HCT116 (cell line): ENCODE measurements at places on chromosomes 13 and 19. TPM values are rescaled to one million over a fixed set of nuclear protein-coding genes. Genes with fewer than 3 reads are reported as not detected.

- DNase-seq = peak; percentile 32
Measured at GRCh38 chr19:18637673-18638630, 1.1 kb downstream of the KLHL26 start.

Gene CD79A
- total RNA-seq = 0.69 TPM

Gene ZNF415
- total RNA-seq = not detected

- no peak for DNase-seq
Measured at GRCh38 chr19:2775556-2776430, 7.3 kb downstream of the SGTA start.

DNA sequence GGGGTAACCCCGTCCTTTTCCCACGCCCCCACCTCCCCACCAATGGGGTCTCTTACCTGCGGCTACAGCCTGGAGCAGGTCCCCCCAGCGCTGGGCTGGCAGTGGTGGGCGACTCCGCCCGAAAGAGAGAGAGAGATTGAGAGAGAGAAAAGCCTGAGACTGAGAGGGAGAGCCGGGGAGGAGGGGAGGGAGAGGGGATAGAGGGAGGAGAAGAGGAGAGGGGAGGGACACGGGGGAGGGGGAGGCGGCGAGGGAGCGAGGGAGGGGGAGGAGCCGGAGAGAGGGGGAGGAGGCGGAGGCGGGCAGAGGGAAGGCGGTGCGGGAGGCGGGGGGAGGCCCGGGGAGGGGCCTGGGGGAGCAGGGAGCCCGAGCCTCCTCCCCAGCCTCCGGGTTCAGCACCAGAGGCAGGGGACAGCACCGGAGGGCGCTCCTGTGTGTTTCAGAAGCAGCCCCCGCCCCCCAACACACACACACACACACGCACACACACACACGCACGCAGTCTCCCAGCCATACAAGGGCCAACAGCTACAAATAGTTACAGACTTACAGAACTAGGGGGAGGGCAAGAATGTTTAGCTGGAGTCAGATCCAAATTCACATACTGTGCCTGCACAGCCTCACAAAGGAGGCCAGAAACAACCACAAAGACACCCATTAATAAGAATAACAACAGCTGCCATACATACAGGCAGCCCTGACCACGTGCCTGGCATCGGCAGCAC, at the start of gene SLC8A2:
Gene SLC8A2 (minus strand): TSS at position 161 of the 725 bp plus-strand sequence. CDS start 5,490 bp downstream, outside the sequence.
- DNase-seq = peak; percentile 35

DNA sequence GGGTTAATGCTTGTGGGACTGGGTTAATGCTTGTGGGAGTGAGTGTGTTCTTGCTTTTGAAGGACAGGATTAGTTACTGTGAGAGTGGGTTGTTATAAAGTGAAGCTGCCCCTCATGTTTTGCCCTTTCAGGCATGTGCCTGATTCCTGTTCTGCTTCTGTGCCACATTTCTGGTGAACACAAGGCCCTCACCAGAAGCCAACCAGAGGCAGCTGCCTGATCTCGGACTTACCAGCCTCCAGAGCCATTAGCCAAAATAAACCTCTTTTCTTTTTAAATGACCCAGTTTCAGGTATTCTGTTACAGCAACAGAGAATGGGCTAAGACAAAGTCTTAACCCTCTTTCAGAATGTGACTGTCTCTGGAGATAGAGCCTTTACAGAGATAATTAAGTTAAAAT, 113.3 kb upstream of the TMTC4 start:
- no peak for DNase-seq

Gene ZNF793
- not detected for total RNA-seq

DNA sequence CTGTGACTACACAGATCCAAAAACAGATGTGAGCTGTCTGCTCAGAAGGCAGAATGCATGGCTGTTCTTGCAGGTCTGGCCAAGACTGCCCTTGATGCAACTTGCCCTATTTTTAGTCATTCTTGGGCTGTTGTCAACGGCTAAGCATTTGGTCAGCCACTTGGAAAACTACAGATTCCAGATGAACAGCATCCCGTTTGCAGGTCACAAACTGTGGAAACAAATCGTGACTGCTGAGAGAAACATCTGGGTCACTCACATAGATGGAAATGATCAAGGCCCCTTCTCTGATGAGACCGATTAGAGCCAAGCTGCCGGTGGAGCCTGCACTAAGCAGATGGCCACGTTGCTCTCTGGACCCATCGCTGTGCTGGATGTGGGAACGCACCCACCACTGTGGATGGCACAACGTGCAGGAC, 15.4 kb upstream of the METTL21C start:
- no peak for DNase-seq

GRCh38 chr13:37383856-37384370, 214.7 kb downstream of the POSTN start:
- DNase-seq = no peak

GRCh38 chr13:110634558-110634957, 19.2 kb downstream of the NAXD start:
- DNase-seq = peak; percentile 12

GRCh38 chr13:33512880-33513554, 227.5 kb upstream of the STARD13 start:
- no peak for DNase-seq

DNA sequence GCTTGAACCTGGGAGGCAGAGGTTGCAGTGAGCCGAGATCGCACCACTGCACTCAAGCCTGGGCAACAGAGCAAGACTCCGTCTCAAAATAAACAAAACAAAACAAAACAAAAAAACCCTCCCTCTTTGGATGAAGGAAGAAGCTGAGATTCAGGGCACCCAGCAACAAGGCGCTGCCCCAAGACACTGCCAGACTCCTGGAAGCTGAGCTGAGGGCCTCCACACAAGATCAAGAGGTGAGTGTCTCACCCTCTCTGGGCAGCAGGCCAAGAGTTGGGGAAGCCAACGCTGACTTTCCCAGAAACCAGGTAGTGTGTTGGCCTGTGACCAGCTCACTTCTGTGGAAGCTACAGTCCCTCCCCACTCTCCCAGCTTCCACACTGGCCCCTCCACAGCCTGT, 3.7 kb upstream of the TYROBP start:
- DNase-seq = peak; percentile 38

Gene ZNF625
- total RNA-seq = not detected

Gene DIAPH3
- 22.8 TPM for total RNA-seq

Gene IGFL1
- total RNA-seq = not detected

Gene ANGPTL8
- not detected for total RNA-seq

Gene ZNF20
- 1.0 TPM for total RNA-seq

DNA sequence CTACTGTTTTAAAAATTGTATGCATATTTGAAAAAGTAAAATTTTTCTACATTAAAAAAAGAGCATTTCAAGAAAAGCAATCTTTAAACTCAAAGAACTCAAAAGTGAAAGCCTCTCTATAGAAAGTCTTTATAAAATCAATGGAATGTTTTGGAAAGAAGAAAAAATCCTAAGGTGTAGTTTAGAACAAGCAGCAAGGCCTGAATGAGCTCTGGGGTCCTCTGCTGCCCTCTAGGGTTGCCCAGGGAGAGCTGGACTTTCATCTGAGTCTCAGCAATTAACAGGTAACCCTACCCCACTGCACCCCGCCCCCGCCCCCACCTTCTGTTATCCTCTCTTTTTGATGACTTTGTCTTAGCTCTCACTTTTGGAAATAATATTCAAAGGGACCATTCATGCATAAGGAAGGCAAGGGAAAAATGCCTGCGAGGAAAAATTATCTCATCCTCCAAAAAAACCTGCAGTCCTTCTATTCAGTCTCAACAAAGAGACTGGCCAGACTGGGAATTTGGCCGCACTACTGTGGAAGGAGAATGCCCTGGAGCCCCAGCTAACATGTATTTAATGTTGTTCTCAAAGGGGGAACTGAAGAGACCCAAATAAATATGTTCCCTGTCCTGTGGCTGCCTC, 24.1 kb downstream of the SLC25A30 start:
- DNase-seq = peak; percentile 45

Gene ZNF558
- total RNA-seq = 34.2 TPM

DNA sequence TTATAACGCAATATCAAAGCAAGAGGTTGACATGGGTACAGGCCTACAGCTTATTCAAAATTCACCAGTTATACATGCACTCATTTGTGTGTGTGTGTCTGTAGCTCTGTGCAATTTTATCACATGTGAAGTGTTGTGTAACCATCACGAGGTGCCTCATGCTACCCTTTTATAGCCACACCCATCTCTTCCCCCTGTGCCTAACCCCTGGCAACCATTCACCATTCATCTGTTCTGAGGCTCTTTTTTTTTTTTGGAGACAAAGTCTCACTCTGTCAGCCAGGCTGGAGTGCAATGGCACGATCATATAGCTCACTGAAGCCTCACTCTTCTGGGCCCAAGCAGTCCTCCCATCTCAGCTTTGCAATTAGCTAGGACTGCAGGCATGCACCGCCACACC, 78.4 kb downstream of the DPF1 start:
- no peak for DNase-seq

DNA sequence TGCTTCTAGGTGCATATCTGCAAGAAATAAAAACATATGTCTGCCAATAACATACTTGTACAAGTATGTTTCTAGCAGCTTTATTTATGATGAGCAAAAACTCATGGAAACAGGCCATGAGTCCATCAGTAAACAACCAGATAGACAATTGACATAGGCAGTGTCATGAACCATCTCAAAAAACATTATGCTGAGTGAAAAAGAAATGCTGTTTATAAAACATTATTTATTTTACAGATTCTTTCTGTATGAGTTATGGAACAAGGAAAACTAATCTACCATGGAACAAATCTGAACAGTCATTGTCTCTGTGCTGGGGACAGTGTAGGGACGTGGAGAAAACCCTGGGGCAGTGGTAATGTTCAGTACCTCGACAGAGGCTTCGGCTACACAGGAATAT, 283.9 kb downstream of the UQCRFS1 start:
- DNase-seq = no peak

- no peak for DNase-seq
Measured at GRCh38 chr13:20090349-20090748, 70.5 kb downstream of the GJA3 start.

- DNase-seq = no peak
Measured at GRCh38 chr19:7856109-7856591, 18.0 kb downstream of the PRR36 start.

- DNase-seq = no peak
Measured at GRCh38 chr13:25906191-25906661, 145.6 kb downstream of the SHISA2 start.

- DNase-seq = no peak
Measured at GRCh38 chr19:14480700-14481079, 5.5 kb upstream of the PTGER1 start.

- no peak for DNase-seq
Measured at GRCh38 chr19:1941146-1942077, at the start of gene CSNK1G2. Gene CSNK1G2, plus strand, starts transcription at chr19:1941172. Its CDS starts 28,601 bp downstream, at chr19:1969773.

Gene RNF113B
- total RNA-seq = not detected

Gene ZNF792
- total RNA-seq = 3.6 TPM

GRCh38 chr19:31515931-31516330, 166.7 kb upstream of the TSHZ3 start:
- DNase-seq = no peak

DNA sequence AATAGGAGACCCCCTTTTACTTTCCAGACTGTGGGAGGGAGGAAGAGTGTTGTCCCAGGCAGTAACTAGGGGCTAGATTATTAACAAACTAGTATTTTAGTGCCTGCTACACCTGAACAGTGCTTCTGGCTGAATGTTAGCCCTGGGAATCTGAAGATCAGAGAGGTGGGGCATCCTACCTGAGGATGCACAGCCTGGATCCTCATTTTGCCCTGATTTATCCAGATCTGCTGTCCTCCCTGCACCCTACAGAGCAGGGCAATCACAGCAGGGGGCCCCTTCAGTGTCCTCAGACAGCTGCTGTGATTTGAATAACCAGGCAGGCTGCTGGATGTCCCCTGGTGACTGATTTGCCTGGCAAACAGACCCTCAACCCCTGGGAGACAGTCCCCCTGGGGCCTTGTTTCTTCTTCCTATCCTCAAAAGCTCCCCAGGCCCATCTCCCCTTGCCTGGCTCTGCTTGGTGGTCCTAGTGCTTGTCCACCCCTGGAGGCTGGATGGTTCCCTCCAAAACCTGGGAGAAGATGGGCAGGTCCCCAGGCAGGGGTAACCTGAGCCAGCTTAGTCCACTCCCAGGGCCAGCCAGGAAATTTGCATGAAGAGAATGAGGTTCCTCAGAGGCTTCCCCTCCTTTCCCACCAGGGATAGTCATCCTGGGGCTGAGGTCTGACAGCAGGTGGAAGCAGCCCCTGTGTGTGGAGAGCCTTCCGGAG, at the start of gene OVOL3:
Gene OVOL3 (plus strand): TSS at position 657 of the 713 bp plus-strand sequence. CDS start 60 bp downstream, outside the sequence.
- no peak for DNase-seq
